ENCODE measurements at places on chromosomes 2 and 18.

DNA sequence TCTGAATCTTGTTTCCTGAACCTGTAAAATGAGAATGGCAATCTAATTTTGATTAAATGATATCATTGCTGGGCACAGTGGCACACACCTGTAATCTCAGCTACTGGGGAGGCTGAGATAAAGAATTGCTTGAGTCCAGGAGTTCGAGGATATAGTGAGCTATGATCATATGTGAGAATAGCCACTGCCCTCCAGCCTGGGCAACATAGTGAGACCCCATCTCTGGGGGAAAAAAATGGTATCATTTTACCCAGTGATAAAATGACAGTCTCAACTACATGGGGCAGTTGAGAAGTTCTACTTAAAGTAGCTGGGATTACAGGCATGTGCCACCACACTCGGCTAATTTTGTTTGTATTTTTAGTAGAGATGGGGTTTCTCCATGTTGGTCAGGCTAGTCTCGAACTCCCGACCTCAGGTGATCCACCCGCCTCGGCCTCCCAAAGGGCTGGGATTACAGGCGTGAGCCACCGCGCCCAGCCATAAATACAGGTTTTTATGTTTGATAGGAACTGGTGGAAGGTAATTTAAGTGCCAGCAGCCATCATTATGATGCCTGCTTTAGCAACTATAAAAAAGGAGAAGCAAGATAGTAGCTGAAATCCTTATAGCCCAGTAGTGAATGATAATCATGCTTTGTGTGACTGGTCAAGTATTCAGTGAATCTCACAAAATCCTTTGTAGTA lies 17.0 kb downstream of the BZW1 start:
- no peak for DNase-seq

- DNase-seq: no peak
These were observed 26.5 kb upstream of the FOSL2 start for GRCh38 chr2:28366149-28366495.

- DNase-seq: no peak
These were observed 59.1 kb downstream of the RMDN2 start for GRCh38 chr2:37984176-37984575.

- DNase-seq: no peak
These were observed 54.5 kb upstream of the ACMSD start for GRCh38 chr2:134783912-134784311.

DNA sequence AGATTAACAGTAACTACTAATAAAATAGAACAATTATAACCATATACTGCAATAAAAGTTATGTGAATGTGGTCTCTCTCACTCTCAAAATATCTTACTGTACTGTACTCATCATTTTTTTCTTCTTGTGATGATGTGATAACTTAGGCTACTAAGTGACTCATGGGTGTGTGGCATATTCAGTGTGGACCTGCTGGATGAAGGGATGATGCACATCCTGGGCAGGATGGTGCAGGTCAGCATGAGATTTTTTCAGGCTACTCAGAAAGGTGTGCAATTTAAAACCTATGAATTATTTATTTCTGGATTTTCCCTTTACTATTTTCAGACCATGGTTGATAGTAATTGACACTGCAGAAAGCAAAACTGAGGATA lies 90.7 kb downstream of the NCKAP5 start:
- no peak for DNase-seq

GRCh38 chr2:191721331-191721730 lies 43.4 kb downstream of the NABP1 start:
- DNase-seq: no peak
